ENCODE measurements at places on chromosomes 5 and 9. TPM values are rescaled to one million over a fixed set of nuclear protein-coding genes. Genes with fewer than 3 reads are reported as not detected.

DNA sequence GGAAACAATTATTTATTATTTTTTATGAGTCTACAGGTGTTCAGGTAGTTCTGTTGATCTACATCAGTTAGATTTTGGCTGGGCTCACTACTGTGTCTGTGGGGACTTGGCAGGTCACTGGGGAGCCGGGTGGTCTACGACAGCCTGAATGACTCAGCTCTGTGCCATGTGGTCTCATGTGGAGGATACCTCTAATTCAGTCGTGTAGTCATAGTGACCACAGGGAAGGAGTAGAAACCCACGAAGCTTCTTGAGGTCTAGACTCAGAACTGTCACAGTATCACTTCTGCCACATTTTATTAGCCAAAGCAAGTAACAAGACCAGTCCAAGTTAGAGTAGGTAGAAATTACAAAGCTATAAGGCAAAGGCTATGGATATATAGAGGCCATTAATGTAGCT is 64.7 kb upstream of the GRAMD2B start:
- DNase-seq: no peak

C9orf50 gene
- total RNA-seq: not detected

- no peak for DNase-seq
Observed at GRCh38 chr5:154815025-154815424, 35.4 kb downstream of the FAXDC2 start.

- no peak for DNase-seq
Observed at GRCh38 chr5:141941779-141942178, 16.2 kb downstream of the PCDH12 start.

GRCh38 chr5:41893074-41893851 is 10.9 kb upstream of the RIMOC1 start:
- no peak for DNase-seq

DNA sequence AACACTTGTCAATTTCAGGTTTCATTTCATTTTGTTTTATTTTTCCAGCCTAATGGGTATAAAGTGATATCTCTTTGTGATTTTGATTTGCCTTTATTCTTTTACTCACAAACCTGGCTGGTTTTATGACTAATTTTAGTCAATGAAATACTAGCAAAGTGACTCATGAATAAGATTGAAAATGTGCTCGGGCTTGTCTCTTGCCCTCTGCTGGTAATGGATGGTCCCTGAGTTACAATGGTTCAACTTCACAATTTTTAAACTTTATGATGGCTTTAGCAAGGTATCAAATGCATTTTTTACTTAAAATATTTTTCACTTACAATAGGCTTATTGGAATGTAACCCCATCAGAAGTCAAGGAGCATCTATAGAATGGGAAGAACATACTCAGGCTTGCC is 431.4 kb upstream of the CCNG1 start:
- DNase-seq: no peak

DNA sequence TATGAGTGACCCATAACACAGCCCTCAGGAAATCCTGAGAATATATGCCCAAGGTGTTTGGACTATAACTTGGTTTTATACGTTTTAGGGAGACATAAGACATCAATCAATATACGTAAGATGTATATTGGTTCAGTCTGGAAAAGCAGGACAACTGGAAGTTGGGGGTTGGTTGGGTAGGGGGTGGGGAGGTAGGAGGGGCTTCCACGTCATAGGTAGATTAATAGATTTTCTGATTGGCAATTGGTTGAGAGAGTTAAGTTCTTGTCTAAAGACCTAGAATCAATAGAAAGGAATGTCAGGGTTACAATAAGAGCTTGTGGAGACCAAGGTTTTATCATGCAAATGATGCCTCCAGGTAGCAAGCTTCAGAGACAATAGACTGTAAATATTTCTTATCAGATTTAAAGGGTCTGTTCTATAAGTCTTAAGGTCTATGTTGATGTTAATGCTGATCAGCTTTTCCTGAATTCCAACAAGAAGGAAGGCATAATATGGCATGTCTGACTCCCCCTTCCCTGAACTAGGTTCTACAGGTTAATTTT is 2267.7 kb upstream of the ACO1 start:
- no peak for DNase-seq

- DNase-seq: no peak
Observed at GRCh38 chr9:88183798-88184495, 45.7 kb upstream of the SPATA31C2 start.

DNA sequence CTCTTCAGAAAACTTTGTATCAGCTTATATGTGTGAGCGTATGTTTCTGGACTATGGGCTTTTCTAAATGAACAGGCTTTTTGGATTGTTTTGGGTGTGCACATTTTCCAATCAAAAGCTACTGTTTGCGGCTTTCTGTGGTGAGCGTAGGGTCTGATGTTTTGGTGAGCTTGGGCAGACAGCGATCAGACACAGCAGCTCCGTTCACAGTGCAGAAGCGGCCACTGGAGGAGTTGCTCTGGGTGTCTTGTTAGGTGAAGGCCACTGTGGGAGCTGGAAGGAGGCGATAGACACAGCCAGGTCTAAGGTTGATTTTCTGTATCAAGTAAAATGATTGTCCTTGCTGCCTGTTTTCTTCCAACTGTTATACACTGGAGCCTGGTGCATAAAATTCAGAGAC is 11.1 kb downstream of the PRRC2B start:
- no peak for DNase-seq

- no peak for DNase-seq
Observed at GRCh38 chr5:135057233-135057632, 23.2 kb upstream of the PITX1 start.

TAF11L7 gene
- total RNA-seq: not detected

PROB1 gene
- 0.88 TPM for total RNA-seq

- no peak for DNase-seq
Observed at GRCh38 chr5:155044591-155044990, 31.0 kb downstream of the KIF4B start.

DNA sequence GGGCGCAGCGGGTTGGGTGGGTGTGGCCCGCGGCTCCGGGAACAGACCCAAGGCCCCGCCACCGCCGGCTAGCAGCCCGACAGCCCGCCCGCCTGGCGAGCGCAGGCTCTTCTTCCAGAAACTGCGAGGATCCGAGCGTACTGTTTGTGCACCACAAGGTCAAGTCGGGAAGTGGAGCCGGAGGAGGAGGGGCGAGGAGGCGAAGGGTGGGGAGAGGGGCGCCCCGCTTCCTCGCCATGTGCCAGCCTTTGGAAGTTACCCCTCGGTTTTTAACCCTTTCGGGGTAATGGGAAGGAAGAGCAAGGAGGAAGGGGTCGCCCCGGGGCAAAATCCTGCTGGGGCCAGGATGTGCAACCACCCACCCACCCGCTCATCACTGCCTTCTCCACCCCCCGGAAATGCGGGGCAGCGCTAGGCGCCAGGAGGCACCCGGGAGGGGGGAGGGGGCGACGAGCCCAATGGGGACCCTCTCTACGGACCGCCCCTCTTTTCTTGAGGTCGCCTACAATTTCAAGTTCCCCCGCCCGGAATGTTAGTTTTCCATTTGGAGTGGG is 1.1 kb upstream of the JADE2 start:
- DNase-seq: peak; percentile 69

EGR1 gene
- total RNA-seq: 2.2 TPM

GRCh38 chr9:14311956-14312685 is 1.8 kb downstream of the NFIB start:
- no peak for DNase-seq

GRCh38 chr9:105305856-105306255 is 61.4 kb downstream of the SLC44A1 start:
- no peak for DNase-seq

- DNase-seq: no peak
Observed at GRCh38 chr5:39829441-39829840, 404.7 kb upstream of the DAB2 start.

GRCh38 chr5:68297656-68298055 is 82.1 kb downstream of the PIK3R1 start:
- DNase-seq: no peak

CAMK2A gene
- total RNA-seq: not detected

DNA sequence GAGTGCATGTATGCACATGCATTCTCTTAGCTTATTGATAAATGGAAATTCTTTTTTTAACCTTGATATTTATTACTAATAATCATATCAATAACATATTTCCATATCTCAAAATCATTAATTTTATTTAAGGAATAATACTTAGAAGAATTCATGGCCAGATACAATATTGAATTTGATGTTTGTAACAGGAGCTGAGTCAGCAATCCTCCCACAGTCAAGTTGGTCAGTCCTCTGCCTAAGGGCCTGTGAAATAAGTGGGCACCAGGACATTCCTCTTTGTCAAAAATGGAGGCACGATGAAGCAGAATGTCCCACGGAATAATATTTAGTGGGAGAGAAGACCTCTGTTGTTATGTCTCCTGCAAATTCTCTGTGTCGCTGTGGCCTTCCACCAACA is 148.6 kb downstream of the LRRC70 start:
- DNase-seq: no peak

DNA sequence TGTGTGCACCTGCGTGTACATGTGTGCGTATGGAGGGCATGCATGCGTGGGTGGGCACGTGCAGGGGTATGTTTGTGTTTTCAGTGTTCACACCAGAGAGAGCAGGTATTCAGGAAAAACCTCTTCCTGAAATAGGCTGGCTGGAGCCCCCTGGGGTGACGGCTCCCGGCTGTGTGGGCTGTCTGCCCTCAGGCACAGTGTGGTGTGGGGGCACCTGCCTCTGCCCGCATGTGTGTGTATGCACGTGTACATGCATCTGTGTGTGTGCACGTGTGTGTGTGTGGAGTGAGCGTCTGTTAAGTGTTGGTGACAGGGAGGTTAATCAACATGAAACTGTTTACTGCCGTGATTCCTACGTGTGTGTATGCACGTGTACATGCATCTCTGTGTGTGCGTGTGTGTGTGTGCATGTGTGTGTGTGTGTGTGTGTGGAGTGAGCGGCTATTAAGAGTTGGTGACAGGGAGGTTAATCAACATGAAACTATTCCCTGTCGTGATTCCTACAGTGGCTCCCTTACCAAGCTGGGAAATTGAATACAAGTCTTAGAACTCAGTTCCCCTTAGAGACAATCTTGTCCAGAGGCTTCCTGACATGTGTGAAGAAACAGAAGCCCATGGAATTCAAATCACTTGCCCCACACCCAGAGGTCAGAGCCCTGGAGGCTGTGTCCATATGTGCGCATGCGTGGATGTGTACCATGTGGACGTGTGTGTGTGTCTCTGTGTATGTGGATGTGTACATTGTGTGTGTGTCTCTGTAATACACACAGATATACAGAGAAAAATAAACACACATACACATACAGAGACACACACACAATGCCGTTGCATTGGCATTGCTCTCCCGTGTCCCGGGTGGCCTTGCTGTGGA is 372.4 kb upstream of the IRX4 start:
- no peak for DNase-seq

HRH2 gene
- total RNA-seq: 2.4 TPM

GDF9 gene
- total RNA-seq: 1.2 TPM

- no peak for DNase-seq
Observed at GRCh38 chr9:118882684-118883083, 486.6 kb downstream of the BRINP1 start.

DNA sequence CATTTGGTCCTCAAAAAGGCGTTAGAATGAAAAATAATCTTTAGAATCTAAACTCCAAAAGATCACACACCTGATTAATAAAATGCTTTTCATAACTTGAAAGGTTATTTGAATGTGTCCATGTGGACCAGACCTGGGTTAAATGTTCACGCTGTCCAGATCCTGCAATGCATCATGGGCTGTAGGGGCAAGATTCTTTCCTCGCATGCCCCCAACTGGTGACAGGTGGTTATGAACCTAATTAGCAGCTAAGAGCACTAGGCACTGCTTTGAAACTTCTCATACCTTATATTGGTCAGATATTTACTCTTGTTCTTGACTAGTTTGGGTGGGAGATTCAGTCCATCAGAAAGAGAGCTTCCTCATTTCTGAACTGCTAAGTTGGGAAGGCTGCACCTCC is 19.3 kb upstream of the PIP5K1B start:
- DNase-seq: no peak

- DNase-seq: no peak
Observed at GRCh38 chr5:13740471-13740870, 204.0 kb downstream of the DNAH5 start.

DNA sequence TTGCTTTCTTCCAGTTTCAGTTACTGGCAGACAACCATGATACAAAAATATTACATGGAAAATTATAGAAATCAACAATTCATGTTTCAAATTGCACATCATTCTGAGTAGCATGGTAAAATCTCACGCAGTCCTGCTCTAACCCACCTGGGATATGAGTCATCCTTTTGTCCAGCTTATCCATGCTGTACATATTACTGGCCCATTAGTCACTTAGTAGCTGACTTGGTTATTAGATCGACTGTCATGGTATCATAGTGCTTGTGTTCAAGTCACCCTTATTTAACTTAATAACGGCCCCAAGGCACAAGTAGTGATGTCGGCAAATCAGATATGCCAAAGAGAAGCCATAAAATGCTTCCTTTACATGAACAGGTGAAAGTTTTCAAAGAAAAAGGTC is 41.2 kb downstream of the NADK2 start:
- no peak for DNase-seq

DNA sequence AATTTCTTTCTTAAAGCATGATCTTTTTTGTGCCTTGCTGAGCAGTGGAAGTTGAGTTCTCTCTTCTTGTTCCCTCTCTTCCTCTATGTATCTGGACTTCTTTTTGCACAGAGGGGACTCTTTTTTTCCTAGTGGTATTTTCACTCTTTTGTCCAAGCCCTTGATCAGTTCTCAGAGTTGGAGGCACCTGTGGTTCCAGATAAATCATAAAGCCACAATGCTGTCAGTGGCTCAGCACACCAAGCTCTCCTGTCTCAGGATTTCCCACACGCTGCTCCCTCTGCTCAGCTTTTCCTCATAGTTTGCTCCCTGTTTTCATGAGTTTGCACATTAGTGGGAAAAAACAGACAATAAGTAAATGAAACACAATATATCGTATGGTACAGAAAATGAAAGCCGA is 110.3 kb upstream of the ZNF608 start:
- no peak for DNase-seq

DNA sequence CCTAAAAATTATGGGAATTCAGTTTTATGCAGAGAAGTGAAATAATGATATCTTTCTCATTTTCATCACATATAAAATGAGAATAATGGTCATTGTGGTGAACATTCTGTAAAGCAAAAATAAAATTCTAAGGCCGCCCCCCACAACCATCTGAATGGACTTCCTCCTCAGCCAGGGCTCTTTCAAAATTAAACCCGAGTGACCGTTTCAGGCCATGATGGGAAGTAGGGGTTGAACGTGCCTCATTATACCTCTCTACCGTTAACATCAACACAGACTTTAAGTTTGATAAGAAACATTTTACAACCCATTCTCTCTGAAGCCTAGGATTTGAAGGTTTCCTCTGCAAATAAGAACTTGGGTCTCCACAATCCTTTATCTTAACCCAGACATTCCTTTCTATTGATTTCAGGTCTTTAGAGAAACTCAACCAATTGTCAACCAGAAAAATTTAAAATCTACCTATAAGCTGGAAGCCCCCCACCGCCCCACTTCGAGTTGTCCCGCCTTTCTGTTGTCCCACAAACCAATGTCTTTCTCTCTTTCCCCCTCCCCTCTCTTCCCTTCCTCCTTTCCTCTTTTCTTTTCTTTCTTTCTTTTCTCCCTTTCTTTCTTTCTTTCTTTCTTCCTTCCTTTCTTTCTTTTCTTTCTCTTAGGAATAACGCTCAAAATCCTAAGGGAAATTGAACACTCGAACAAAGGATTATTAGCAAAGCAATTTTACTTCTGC is 1.7 kb upstream of the TMCO6 start:
- no peak for DNase-seq
